Sigmoid colon (tissue), 7 donors: ENCODE measurements at places on chromosomes 7 and 10. TPM values are rescaled to one million over a fixed set of nuclear protein-coding genes. Genes with fewer than 3 reads are reported as not detected.

GRCh38 chr10:132363921-132364593 lies 32.1 kb downstream of the LRRC27 start:
- no peaks in the 10 kb centered on the region for H3K4me1 ChIP-seq
- no peaks in the 10 kb centered on the region for H3K27me3 ChIP-seq
- H3K27ac ChIP-seq, result no peak overlapping the region
- H3K36me3 ChIP-seq, result peaks cover 13% of the 10 kb centered on the region
- H3K4me3 ChIP-seq, result no peak overlapping the region

DNA sequence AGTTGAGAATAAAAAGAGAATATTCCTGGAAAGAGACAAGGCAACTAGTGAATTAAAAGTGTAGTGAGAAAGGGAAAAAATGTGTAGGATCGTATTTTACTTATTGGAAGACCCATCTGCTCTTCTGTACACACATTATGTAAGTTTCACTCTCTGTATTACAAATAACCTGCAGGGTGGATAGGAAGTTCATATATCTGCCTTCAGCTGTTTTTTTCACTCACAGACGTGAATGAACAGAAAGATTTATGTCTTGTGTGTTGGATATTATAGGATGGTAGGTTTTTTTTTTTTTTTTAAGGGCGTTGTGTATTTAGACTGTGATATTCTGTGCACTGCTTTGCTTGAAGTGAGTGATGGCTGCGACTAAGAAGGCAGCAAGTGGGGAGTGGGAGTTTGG lies 266.5 kb downstream of the AUTS2 start:
- H3K27ac ChIP-seq, result no peak overlapping the region
- no peak overlapping the region for H3K4me3 ChIP-seq
- H3K4me1 ChIP-seq, result peaks cover 11% of the 10 kb centered on the region
- H3K27me3 ChIP-seq, result no peaks in the 10 kb centered on the region

DNA sequence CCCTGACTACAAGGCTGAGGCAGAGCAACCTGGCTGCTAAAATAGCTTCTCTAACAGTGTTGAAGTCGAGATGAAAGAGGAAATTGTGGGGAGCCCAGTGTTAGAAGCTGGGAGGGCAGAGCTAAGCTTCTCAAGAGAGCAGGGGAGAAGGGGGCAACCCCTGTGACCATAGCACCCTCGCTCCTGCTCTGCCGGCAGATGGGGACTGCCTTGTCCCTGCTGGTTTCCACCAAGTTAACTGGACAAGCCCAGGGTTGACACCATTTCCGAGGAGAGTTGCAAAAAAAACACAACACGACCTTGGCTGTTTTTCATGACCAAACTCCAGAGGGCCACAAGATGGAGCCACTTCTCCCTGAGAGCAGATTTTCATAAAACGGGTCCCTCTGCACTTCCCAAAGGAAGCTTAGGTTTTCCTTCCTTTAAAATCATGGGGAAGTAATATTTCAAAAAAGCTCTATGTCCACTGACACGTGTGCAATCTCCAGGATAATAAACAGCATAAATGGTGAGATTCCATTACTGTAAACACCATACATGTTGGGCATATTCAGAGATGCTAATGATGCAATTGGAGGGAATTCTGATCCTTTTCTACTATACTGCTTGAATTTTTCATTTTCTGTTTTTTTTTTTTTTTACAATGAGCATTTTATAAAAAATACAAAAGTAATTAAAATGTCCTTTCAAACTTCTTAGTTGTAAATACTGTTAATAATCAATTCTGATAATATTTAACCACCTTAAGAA lies 140.4 kb downstream of the PIP4K2A start:
- DNase-seq, result no peak
- H3K27ac ChIP-seq, result no peak overlapping the region
- H3K27me3 ChIP-seq, result no peaks in the 10 kb centered on the region
- H3K36me3 ChIP-seq, result peaks cover 30% of the 10 kb centered on the region
- no peak overlapping the region for H3K4me3 ChIP-seq

DNA sequence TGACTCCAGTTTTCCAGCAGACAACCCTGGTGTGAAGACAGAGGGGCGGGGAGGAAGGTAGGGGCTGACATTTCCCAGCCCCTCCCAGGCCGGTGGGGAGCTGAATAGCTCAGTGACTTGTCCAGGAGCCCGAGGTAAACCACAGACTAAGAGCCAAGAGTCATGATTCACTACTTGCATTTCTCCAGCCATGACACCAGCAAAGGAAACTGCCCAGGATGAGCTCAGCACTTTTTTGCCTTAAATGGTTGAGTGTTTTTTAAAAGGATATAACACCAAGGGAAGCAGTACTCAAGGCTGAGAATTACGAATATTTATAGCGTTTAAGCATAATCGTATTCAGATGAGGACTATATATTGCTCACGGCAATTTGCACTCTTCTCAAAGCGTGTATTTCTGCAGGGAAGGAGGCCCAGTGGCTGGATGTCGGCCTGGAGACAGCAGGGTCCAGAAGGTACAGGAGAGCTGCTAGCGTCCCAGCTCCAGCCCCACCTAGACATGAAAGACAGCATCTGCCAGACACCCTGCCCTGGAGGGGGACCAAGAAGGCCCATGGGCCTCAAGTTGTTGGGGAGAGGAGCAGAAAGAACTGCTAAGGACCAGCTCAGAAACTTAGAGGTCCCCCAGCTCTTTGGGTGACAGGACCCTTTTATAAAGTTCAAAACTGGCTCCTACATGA lies 141.4 kb downstream of the GRID1 start:
- H3K4me3 ChIP-seq, result no peak overlapping the region
- DNase-seq, result no peak
- H3K36me3 ChIP-seq, result no peaks in the 10 kb centered on the region
- no peaks in the 10 kb centered on the region for H3K27me3 ChIP-seq
- H3K4me1 ChIP-seq, result peaks cover 11% of the 10 kb centered on the region

DNA sequence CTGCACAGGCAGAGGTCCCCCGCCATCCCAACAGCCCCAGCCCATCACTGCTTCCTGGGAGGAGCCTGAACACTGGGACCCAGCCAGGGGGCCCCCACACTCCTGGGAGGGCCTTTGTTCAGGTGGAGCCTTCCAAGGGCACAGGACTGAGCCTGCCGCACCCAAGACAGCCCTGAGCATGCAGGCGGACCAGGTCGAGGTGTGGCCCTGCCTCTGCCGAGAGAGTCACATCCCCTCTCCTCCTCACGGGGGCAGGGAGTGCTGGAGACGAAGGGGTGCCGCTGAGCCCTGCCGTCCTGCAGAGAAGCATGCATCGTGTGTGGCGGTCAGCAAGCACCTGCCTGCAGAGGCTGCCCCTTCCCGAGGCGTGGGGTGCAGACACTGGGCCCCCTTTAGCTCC lies 7.3 kb upstream of the MAFK start:
- no peaks in the 10 kb centered on the region for H3K36me3 ChIP-seq
- no peaks in the 10 kb centered on the region for H3K4me1 ChIP-seq
- H3K27ac ChIP-seq, result no peak overlapping the region
- no peak for DNase-seq
- H3K4me3 ChIP-seq, result no peak overlapping the region

BHLHA15 gene
- polyA plus RNA-seq, result 1.2 TPM

KAT6B gene
- polyA plus RNA-seq, result 7.8 TPM

- DNase-seq, result no peak
- no peak overlapping the region for H3K27ac ChIP-seq
- no peaks in the 10 kb centered on the region for H3K27me3 ChIP-seq
Measured at GRCh38 chr10:72445851-72446250, 91.1 kb upstream of the DNAJB12 start.

DNA sequence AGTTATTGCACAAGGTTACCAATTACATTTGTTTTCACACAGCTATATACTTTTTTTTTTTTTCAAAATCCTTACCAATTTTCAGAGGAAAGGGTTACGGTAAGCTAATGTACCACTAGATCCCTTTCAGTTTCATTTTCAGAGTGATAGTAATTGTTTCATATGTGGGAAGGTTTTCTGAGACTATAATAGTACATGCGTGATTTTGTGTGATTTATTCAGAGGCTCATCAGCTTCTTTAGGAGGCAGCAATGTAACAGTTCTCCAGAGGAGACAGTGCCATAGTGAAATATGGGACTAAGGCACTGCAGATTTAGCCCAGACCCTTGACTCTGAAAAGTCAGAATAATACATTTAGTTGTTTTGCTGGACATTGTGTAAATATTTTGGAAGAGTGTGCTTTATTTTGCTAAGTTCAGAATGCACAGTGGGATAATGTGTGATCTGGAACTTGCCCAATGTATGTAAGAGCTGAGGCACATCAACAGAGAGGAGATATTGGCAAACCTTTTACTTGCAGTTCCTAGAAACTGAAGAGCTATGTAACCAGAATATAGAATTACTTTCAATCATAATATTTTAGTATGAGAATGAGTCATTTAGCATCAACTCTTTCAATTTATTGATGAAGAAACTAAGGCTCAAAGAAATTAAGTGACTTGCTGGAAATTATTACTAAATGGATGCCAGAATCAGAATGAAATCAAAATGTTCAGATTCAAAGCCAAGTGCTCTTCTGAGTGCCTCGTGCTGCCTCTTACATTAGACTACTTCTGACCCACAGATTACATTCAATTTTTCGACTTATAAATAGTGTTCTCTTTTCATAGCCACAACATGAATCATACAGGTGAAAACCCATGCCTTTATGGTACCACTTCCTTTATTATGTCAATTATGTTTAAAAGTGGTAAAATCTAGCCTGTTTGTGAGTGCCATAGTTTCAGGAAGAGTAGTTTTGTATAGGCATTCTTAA lies 207.7 kb upstream of the TEX47 start:
- H3K4me1 ChIP-seq, result no peaks in the 10 kb centered on the region
- peak overlapping the region; percentile 34 for H3K4me3 ChIP-seq
- H3K27ac ChIP-seq, result no peak overlapping the region
- H3K36me3 ChIP-seq, result no peaks in the 10 kb centered on the region
- no peak for DNase-seq

DNA sequence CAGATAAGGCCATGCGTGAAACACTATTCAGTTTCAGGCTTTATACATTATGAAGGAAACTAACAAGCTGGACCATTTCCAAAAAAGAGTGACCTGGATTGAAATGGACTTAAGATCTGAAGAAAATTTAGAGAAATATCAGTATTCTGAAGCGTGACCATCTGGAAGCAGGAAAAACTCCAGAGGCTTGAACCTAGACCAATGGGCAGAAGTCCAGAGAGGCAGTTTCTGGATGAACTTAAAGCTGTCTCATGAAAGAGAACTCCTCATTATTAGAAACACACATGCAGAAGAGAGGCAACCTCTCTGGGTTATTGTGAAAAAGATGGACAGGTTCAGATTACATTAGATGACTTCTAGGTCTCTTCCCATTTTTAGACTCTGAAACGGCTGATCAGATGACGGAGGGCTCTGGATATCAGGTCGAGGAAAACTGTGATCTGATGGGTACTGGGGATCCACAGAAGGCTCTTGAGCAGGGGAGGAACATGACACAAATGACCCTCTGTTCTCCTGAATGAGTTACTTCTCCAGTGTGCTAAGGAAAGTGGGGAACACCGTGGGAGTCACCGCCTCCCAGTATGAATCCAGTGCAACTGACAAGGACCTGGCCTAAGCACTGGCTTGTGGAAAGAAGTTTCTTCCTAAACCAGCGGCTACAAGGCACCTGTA lies 116.5 kb downstream of the SPDYE5 start:
- H3K27me3 ChIP-seq, result no peaks in the 10 kb centered on the region
- no peaks in the 10 kb centered on the region for H3K36me3 ChIP-seq
- no peak overlapping the region for H3K27ac ChIP-seq
- H3K4me1 ChIP-seq, result no peaks in the 10 kb centered on the region
- no peak overlapping the region for H3K4me3 ChIP-seq
